ENCODE measurements at places on chromosomes 4 and X.
A peak's percentile ranks its signal among the peaks of the same experiment; 100 is the strongest.

GRCh38 chrX:136204571-136204970 lies 46.6 kb downstream of the MAP7D3 start:
- DNase-seq, result peak; percentile 77

- DNase-seq, result peak; percentile 39
These were observed 36.5 kb upstream of the PPM1K start for GRCh38 chr4:88320780-88321373.

DNA sequence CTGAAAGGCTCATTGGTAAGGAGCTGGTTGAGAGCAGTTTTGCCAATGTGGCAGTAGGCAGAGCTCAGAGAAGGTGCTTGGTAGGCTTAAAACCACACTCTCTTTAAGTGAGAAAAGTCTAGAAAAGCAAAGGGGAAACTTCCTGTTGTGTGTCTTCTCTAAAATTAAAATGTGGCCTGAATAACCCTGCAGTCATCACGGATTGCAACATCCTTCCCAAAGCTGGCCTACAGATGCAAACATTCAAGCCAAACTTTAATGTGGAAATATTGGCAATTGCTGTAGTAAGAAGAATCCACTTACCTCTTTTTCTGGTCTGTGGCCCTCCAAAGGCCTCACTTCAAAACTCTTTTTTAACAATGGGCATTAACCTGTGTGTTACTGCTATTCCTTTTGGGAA lies 348.5 kb downstream of the OPHN1 start:
- DNase-seq, result peak; percentile 4

DNA sequence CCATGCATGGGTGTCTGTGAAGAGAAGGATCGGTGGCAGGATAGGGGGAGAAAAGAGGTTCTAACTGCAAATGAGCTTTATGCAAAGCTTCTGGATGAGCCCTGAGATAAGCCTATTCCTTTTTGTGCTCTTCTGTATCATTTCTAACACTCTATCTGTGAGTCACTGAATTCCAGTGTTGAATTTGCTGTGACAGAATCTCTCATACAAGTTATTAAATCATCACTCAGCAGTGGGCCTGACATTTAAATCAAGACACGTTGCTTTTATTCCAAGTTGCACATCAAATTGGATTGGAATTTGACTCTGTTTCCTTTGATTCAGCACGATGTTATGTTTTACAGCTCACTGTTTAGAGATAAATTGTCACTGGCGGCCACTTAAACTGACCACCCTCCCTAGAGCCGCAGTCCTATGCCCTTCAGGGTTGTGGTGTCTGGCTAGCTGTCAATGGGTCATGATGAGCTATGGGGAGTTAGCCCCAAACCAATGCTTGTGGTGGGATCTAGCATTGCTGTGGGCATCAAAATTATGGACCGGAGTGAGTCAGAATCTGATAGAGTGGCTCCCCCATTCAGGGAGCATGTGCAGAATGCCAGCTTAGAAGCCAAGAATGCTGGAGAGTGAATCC lies 42.7 kb downstream of the LHFPL1 start:
- DNase-seq, result peak; percentile 82

DNA sequence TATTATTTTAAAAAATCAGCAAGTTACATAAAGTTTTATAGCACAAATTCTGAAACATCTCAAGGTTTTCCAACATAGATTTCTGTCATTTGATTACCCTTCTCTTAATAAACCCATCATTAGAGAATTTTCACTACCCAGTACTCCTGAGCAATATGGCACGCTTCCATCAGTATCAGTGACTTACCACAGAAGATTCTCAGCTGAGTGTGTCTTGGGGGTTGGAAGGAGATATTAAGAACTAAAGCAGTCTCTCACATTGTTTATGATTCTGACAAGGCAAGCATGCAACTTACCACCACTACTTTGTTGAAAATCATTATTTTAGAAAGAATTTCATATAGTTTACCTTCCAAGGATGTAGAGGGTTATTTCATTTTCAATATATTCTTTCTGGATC lies 67.7 kb downstream of the INPP4B start:
- peak; percentile 7 for DNase-seq

DNA sequence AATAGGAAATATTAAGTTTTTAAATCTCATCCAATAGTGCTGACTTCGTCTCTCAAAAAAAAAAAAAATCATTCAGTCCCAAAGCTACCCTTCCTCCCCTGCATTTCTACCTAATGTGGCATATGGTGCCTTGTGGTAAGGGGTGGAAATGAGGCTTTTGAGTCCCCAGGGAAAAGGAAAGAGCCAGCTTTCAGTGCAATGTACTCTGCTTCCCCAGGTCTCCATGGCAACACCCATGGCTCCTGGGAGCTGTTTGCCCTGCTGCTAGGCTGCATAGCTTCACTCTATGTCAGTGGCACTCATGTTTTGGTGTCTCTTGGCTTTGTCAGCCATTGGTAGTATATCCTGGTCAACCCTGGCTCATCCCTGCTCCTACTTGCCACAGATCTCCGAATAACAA lies 175.9 kb downstream of the SLC39A8 start:
- peak; percentile 25 for DNase-seq

DNA sequence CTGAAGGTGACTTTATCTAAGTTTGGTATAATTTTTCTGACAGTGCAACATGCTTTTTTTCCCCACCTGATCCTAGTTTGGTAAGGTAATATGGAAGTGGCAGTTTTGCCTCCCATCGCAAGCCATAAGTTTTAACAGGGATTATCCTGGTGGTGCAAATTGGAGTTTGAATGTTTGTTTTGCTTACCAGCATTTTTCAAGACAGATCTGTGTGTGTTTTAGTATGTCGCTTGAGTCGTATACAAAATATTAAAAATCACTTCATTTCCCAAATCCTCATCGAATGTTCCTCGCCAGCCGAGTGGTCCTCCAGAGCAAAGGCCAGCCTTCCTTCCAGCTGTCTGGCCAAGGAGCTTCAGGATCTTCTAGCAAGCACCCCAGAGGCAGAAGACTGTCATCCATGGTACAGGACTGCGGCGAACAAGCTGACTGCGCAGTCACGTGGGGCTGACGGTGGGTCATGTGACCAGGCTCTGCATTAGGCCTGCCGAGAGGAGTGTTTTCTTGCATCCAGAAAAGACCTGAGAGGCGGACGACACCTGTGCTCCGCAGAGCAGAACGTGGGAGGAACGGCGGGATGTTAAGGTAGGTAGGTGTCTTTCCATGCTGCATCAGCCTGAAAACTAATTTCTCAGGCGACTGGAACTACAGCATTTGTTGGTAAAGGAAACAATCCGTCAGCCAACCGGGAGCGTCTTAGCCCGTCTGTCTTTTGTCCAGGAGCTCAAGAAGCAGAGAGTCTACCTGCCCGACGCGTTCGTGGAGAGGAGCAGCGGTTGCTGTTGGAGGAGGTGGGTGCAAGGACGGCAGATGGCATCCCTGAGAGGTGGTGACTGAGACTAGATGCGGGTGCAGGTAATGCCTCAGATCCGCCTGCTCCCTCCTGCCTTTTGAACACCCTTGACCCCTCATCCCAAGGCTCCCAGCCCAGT lies at the start of gene GPRASP3:
GPRASP3 (plus strand) TSS at position 507 of the 932 bp plus-strand sequence. CDS start 28,253 bp downstream, outside the sequence.
- peak; percentile 77 for DNase-seq

Measured in astrocyte of the spinal cord (primary cell).